ENCODE measurements at places on chromosomes 1 and 21. TPM values are rescaled to one million over a fixed set of nuclear protein-coding genes. Genes with fewer than 3 reads are reported as not detected.
A peak's percentile ranks its signal among the peaks of the same experiment; 100 is the strongest.

DNA sequence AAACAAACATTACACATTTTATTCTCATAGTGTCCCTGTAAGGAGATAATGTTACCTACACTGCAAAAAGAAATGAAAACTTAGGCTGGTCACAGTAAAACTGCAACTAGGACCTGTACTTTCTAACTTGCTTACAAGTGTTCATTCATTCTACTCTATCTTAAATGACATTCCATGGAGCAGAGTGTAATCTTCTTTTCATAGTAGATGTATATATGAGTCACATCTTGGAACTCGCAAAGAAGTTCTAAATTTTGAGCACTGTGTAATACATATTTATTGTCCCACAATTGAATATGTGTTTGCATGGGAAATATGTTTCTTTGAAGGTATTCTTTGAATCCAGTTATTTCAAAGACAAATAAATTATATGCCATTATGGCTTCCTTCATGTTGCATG lies 1258.5 kb upstream of the ADGRL2 start:
- DNase-seq = no peak

The RRP15 gene
- 3.8 TPM for polyA plus RNA-seq

- no peak for DNase-seq
These were observed 54.2 kb downstream of the ERI3 start for GRCh38 chr1:44300852-44301251.

- DNase-seq = no peak
These were observed 85.9 kb downstream of the KCNJ15 start for GRCh38 chr21:38342739-38343138.

DNA sequence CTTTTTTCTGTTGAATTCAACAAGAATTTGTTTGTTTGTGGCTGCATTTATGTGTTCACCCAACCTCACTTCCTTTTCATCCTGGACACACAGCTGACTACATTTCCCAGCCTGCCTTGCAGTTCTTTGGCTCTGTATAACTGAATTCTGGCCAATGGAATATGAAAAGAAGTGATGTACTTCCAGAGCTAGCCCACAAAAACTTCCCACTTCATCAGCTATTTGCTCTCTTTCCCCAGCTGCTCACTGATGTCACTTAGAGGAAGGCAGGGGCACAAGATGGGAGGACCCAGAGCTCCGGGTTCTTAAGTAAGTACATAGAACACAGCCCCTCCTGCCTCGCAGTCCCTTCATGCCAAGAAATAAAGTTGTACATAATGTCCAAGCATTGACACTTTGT lies 235.0 kb upstream of the FGGY start:
- peak; percentile 76 for DNase-seq

The AKIRIN1 gene
- 39.1 TPM for polyA plus RNA-seq

The LRRC39 gene
- polyA plus RNA-seq = 0.51 TPM

DNA sequence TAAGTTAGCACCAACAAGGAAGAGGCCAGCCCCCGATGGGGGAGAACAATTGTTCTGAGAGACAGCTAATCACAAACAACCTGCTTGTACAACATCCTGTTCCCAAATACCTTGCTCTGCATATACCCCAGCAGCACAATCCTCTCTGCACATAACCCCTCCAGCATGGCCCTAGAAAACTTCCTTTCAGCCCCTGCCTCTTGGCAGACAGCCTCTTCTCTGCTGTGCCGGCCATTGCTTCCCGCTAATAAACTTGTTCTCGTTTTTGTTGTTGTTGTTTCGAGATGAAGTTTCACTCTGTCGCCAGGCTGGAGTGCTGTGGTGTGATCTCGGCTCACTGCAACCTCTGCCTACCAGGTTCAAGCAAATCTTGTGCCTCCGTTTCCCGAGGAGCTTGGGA lies 392.7 kb downstream of the SMYD3 start:
- no peak for DNase-seq

The WDR64 gene
- 0.04 TPM for polyA plus RNA-seq

The ATP6V1G3 gene
- not detected for polyA plus RNA-seq

- no peak for DNase-seq
These were observed 53.8 kb upstream of the PSEN2 start for GRCh38 chr1:226816576-226816975.

- DNase-seq = no peak
These were observed 42.8 kb downstream of the ELK4 start for GRCh38 chr1:205589046-205589445.

DNA sequence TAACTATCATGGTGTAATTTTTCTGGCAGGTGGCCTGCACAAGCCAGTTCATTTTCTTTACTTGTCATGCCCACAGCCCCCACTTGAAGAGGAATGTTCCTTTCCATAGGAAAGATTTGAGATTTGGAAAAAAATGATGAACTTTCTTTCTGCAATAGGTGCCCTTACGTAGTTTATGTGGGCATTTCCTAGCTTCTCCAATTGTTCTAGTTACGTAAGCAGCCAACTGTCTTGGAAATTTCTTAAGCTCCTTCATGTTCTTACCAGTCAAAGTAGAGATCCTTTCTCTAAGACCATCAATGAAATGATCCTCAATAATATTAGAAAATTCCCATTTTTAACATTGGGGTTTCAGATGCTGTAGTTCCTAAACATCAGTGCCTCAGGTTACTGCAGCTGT lies 109.5 kb upstream of the F3 start:
- no peak for DNase-seq

DNA sequence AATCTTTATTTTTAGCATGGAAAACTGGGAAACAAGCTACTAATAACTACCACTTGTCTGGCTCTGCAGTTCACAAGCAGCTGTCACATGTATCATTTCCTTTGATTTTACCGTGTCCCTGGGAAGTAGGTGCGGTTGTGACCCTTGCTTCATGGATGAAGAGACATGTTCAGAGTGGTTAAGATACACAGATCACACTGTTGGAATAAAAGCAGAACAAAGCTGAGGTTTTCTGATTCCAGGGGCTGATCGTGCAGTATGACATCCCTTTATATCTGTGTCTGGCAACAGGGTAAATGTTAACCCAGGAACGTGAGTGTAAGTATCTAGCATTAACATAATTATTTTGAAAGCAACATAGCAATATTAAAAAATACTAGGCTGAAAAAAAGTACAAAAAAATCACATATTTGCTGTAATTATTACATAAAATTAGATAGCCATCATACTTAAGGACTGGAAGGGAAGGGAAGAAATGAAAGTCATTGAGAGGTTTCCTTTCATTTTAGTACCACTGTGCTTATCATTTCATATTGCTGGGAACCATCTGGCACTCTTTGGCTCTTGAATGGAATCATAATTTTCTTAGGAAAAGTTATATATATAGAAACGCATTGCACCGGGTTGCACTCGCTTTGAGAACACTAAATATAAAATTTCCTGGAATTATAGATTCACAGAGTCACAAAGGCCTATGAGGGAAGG lies 62.8 kb upstream of the PAXBP1 start:
- DNase-seq = no peak

The CFAP57 gene
- 0.05 TPM for polyA plus RNA-seq

DNA sequence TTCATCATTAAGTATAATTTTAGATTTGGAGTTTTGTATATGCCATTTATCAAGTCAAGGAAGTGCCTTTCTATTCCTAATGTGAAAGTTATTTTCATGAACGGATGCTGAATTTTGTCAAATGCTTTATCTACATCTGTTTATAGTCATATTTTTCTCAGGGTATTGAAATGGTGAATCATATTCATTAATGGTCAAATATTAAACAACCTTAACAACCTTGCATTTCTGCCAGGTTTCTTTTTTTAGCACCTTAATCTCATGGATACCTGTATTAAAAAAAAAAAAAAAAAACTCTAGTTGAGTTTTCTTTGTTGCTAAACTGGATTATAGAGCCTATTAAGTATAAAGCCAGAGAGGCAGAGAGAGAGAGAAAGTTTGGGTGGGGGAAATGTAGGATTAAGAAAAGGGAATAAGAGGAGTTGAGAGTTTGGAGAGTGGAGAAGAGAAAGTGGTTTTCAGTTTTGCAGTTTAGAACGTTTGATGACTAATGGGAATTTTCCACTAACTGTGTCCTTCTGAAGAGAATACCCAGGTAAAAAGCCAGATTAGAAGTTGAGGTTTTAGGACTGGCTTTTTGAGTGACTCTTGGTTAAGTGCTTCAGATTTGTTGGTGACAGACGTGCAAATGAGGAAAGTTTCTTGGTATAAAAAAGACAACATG lies 305.0 kb downstream of the HLX start:
- DNase-seq = no peak

GRCh38 chr1:172142324-172142723 lies 278.2 kb upstream of the C1orf105 start:
- DNase-seq = no peak

GRCh38 chr1:210654176-210654981 lies 325.7 kb downstream of the HHAT start:
- no peak for DNase-seq

DNA sequence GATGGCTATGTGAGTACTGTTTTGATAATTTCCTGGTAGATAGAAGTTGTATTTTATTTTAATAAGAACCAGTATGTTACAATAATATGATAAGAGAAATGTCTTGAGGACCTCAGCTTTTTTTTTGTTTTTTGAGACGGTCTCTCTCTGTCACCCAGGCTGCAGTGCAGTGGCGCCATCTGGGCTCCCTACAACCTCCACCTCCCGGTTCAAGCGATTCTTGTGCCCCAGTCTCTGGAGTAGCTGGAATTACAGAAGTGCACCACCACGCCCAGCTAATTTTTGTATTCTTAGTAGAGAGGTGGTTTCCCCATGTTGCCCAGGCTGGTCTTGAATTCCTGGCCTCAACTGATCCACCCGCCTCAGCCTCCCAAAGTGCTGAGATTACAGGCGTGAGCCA lies 968.1 kb upstream of the ADGRL4 start:
- DNase-seq = no peak

The RNU1-2 gene
- not detected for polyA plus RNA-seq

The DDR2 gene
- 57.9 TPM for polyA plus RNA-seq

The COL24A1 gene
- polyA plus RNA-seq = 5.2 TPM
